Stimulated activated CD8-positive, alpha-beta memory T cell treated with anti-CD3 and anti-CD28 coated beads, Interleukin-12 subunit alpha, Interleukin-12 subunit beta, amount 100 ng/mL, for 1 hour (primary cell): ENCODE measurements at places on chromosomes 5 and 9.

DNA sequence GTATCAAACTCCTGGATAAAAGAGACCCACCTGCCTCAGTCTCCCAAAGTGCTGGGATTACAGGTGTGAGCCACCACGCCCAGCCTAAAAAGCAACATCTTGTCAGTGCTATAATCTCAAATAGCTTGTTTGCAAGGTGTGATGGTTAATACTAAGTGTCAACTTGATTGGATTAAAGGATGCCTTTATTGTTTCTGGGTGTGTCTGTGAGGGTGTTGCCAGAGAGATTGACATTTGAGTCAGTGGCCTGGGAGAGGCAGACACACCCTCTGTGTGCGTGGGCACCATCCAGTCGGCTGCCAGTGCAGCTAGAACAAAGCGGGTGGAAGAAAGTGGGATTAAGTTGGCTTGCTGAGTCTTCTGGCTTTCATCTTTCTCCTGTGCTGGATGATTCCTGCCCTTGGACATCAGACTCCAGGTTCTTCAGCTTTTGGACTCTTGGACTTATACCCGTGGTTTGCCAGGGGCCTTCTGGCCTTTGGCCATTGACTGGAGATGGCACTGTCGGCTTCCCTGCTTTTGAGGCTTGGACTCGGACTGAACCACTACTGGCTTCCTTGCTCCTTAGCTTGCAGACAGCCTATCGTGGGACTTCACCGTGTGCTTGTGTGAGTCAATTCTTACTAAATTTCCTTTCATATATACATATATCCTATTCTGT is 28.1 kb downstream of the TARS1 start:
- DNase-seq = no peak

DNA sequence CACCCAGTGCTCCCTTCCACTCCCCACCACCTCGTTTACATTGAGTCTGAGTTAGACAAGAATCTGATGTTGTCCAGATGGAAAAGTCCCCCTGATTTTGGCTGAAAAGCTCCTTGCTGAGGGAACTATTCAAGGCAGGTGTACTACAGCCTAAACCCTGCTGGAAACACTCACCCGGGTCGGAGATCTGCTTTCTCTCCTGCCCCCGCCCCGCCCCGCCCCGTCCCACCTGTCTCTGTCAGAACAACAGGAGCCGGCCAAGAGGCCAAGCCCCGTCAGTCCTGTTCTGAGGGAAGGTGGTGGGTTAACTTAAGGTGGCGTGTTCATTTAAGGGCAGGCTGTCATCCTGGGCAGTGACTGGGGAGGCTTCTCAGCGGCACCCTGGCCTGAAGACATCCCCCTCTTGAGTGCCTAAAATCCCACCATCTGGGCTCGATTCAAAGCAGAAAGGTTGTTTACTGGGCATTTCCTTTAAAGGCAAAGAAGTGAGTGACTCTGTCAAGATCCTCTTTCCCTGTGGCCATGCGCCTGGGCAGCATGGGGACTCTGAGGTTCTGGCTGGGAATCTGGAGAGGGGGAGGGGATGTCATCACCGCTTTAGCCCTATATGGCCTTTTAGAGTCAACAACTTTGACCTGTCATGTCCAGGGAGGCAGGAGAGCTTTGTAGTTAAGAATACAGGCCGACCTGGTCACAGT is 71.1 kb upstream of the NEURL1B start:
- DNase-seq = no peak

DNA sequence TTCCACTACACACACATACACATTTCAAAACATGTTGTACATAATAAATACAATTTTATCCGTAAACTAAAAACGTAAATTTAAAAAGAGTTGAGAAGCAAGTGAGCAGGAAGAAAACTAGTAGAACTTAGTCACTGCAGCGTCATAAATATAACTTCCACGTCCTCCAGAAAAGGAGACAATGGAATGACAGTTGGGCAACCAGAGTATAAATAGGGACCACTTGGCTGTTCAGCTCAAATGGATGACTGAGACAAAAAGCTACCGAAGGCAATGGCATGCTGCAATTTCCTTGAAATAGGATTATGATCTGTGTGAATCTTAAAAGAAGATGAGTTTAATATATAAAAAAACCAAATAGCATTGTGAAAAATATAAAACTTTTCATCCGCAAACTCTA is 438.5 kb upstream of the RGMB start:
- no peak for DNase-seq

- no peak for DNase-seq
Measured at GRCh38 chr9:137919095-137919465, 41.5 kb downstream of the CACNA1B start.

- no peak for DNase-seq
Measured at GRCh38 chr9:100919506-100919905, 109.0 kb upstream of the PLPPR1 start.

DNA sequence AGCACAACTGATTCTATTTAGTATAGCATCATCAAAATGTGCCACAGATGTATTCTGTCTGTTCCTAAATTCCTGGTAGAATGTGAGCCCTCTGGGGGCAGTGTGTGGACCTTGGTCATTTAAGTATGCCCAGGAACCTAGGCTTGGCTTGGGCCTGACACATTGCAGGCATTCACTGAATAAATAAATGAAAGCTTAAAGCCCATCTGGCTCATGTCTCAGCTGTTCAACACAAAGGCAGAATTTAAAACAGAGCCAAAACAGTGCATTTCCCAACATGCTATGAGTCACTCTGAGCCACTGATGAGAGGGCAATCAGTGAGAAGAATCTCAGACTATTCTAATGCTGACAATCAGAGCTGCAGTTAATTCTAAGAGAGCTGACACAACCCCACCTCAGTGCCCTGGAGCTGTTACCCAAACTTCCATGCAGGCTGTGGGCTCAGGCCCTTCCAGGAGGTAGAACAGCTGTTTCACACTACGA is 8.1 kb downstream of the FAM193B start:
- no peak for DNase-seq

DNA sequence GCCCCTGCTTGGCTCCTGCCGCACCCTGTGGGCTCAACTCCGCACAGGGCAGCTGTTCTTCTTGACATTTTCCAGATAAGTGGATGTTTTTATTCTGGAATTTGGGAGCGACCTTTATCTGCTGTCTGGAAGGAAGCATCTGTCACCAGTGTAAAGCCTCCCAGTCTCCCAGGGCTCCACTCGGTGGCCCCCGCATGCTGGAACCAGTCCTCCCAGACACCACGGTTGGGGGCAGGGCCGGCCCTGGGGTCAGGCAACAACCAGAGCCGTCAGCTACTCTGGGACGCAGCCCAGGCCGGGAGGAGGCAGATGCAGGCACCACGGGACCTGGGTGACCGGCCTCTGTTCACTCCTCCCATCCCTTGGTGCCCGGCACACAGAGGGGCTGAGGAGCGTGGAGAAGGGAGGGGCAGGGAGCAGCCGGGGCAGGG is 92.8 kb upstream of the ADAMTS2 start:
- DNase-seq = no peak
